ENCODE measurements at places on chromosomes 6 and 20. TPM values are rescaled to one million over a fixed set of nuclear protein-coding genes. Genes with fewer than 3 reads are reported as not detected.

- DNase-seq: no peak
- no peak overlapping the region for H3K4me3 ChIP-seq
- H3K27ac ChIP-seq: no peak overlapping the region
- no peaks in the 10 kb centered on the region for H3K36me3 ChIP-seq
- H3K4me1 ChIP-seq: no peaks in the 10 kb centered on the region
Observed at GRCh38 chr6:162307865-162308264, 419.7 kb downstream of the PRKN start.

- DNase-seq: no peak
- peaks cover 22% of the 10 kb centered on the region for H3K4me1 ChIP-seq
- H3K4me3 ChIP-seq: no peak overlapping the region
- peaks cover 15% of the 10 kb centered on the region for H3K27me3 ChIP-seq
- H3K27ac ChIP-seq: no peak overlapping the region
Observed at GRCh38 chr6:3359101-3359752, 97.6 kb downstream of the SLC22A23 start.

DNA sequence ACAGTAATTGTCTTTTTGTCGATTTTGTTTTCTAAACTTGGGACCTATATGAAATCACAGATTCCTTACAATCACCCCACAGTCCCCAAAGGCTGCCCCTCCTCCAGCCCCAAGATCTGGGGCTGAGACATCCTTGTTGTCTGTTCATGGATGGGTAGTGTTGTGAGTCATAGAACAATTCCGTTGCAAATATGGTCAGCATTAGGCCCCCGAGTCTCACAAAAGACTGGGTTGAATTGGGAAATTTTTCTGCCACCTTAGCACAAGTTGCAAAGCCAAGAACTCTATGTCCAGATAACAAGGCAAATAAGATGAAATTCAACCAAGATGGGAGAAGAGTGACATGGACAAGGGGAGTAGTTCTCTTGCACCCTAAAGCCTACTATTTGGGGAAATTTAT is 10.5 kb upstream of the TAB2 start:
- H3K27me3 ChIP-seq: no peaks in the 10 kb centered on the region
- H3K4me1 ChIP-seq: no peaks in the 10 kb centered on the region
- no peaks in the 10 kb centered on the region for H3K36me3 ChIP-seq
- no peak overlapping the region for H3K4me3 ChIP-seq

DNA sequence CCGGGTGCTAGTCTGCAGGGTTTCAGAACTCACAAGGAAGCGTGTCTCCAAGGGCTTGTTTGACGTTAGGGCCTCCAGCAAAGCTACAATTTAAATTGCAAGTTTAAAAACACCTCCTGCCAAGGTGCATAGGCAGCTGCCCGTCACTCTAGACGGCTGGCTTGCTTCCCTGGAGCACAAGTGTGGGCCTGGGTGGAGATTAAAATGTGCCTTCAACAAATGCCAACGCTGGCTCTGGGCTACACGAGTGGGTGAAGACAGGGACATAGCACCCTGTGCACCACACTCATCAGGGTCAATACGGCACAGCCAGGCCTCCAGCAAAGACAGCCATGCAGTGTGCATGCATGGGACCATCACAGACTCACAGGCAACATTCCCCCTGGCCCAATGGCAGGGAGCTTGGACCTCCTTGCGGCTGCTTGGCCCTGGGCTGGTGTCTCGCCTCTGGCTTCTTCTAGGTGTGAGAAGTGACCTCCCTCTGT is 48.4 kb upstream of the FRMD1 start:
- H3K27ac ChIP-seq: no peak overlapping the region
- H3K36me3 ChIP-seq: no peaks in the 10 kb centered on the region
- peaks cover 11% of the 10 kb centered on the region for H3K4me1 ChIP-seq
- H3K4me3 ChIP-seq: no peak overlapping the region

- no peaks in the 10 kb centered on the region for H3K27me3 ChIP-seq
- no peak overlapping the region for H3K4me3 ChIP-seq
- no peaks in the 10 kb centered on the region for H3K4me1 ChIP-seq
- no peak overlapping the region for H3K27ac ChIP-seq
- DNase-seq: no peak
Observed at GRCh38 chr6:336159-337114, 44.1 kb downstream of the DUSP22 start.

DNA sequence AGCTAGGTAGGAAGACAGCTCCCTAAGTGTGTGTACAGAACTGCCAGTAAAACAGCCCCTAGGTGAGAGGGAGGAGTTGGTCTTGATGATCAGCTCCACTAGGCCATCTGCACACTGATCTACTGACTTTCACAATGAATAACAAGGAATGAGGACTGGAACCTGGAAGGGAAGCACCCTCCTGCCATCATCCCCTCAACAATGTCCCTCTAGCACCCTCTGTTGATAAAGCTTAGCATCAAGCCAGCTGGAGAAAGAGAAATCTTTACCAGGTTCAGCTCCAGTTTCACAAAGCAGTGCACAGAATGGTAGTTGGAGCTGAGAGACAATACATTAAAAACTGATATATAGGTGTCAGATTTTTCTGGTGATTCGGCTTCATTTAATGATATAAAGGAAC is 57.2 kb upstream of the IRAK1BP1 start:
- no peak overlapping the region for H3K4me3 ChIP-seq
- no peaks in the 10 kb centered on the region for H3K4me1 ChIP-seq
- peak; percentile 70 for DNase-seq
- no peaks in the 10 kb centered on the region for H3K36me3 ChIP-seq

- no peak for DNase-seq
- H3K36me3 ChIP-seq: no peaks in the 10 kb centered on the region
- no peak overlapping the region for H3K27ac ChIP-seq
- no peaks in the 10 kb centered on the region for H3K27me3 ChIP-seq
- peaks cover 6% of the 10 kb centered on the region for H3K4me1 ChIP-seq
Observed at GRCh38 chr6:119241111-119241465, 108.5 kb downstream of the MAN1A1 start.

GRCh38 chr6:38391626-38392579 is 247.8 kb downstream of the BTBD9 start:
- no peak overlapping the region for H3K27ac ChIP-seq
- no peaks in the 10 kb centered on the region for H3K27me3 ChIP-seq
- peak overlapping the region; percentile 19 for H3K4me3 ChIP-seq
- H3K4me1 ChIP-seq: peaks cover 15% of the 10 kb centered on the region
- DNase-seq: peak; percentile 37

GRCh38 chr6:155970876-155971708 is 515.5 kb upstream of the NOX3 start:
- no peak for DNase-seq
- H3K27ac ChIP-seq: no peak overlapping the region
- H3K4me3 ChIP-seq: no peak overlapping the region
- H3K4me1 ChIP-seq: peaks cover 14% of the 10 kb centered on the region
- H3K36me3 ChIP-seq: no peaks in the 10 kb centered on the region

DNA sequence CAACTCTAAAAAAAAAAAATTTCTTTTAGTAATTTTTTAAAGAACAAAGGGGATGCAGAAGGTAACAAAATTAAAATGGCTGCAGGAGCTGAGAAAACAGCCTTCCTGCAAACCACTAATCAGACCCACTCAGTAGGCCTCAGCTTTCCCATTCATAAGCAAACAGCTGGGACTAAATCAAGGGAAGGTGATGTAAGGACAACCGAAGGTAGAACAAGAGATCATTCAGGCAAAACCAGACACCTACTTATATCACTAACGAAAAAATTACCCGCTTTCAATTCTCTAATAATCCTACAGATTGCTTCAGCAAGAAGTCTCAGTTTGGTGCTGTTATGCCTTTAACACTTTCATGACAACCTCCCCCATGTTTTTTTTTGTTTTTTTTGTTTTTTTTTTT is 124.0 kb downstream of the ZMYND8 start:
- peaks cover 4% of the 10 kb centered on the region for H3K4me1 ChIP-seq
- H3K27me3 ChIP-seq: no peaks in the 10 kb centered on the region
- no peak for DNase-seq
- H3K4me3 ChIP-seq: no peak overlapping the region
- peaks cover 9% of the 10 kb centered on the region for H3K36me3 ChIP-seq

- no peak overlapping the region for H3K4me3 ChIP-seq
- no peaks in the 10 kb centered on the region for H3K27me3 ChIP-seq
- H3K36me3 ChIP-seq: no peaks in the 10 kb centered on the region
- no peak for DNase-seq
- no peaks in the 10 kb centered on the region for H3K4me1 ChIP-seq
Observed at GRCh38 chr6:53446151-53446550, 97.4 kb upstream of the ELOVL5 start.

DNA sequence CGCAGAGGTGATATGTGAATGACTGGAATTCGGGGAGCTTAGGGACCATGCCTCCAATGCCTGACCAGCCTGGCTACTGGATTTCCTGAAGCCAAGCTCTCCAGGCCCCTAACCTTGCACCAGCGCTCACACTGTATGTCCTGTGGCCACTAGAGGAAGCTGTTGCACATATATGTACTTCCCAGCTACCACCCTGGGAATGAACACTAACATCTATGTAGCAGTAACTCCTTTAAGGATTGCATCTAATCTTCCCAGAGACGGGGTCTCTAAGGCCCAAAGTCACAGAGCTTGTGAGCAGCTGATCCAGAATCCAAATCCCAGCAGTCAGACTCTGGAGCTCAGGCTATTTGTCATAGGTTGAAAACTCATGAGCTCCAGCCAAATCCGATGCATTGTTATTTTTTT is 20.4 kb upstream of the BPIFB1 start:
- no peak overlapping the region for H3K4me3 ChIP-seq
- no peaks in the 10 kb centered on the region for H3K4me1 ChIP-seq
- no peak overlapping the region for H3K27ac ChIP-seq
- H3K27me3 ChIP-seq: no peaks in the 10 kb centered on the region
- peak; percentile 86 for DNase-seq

GRCh38 chr6:100775667-100776066 is 105.5 kb downstream of the ASCC3 start:
- no peak for DNase-seq
- H3K4me1 ChIP-seq: no peaks in the 10 kb centered on the region
- no peaks in the 10 kb centered on the region for H3K36me3 ChIP-seq
- no peak overlapping the region for H3K27ac ChIP-seq

DNA sequence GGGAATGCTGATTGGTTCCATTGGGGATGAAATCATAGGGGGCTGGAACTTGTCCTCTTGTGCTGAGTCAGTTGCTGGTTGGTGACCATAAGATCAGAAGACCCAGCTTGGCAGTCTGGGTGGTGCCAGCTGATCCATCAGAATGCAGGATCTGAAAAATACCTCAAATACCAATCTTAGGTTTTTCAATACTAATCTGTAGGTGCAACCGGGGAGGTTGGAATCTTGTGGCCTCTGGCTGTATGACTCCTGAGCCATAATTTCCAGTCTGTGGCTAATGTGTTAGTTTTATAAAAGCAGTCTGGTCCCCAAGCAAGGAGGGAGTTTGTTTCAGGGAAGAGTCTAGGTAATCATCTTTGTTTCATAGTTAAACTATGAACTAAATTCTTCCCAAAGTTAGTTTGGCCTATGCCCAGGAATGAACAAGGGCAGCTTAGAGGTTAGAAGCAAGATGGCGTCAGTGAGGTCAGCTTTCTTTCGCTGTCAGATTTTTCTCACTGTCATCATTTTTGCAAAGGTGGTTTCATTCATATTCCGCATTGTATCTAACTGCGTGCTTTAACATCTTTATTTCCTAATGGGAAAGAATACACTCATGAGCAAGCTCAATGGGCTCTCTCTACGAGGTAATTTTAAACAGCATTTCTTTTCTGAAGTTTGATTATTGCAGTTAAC is 2.0 kb downstream of the ARMH2 start:
- H3K27me3 ChIP-seq: no peaks in the 10 kb centered on the region
- no peak overlapping the region for H3K27ac ChIP-seq

DNA sequence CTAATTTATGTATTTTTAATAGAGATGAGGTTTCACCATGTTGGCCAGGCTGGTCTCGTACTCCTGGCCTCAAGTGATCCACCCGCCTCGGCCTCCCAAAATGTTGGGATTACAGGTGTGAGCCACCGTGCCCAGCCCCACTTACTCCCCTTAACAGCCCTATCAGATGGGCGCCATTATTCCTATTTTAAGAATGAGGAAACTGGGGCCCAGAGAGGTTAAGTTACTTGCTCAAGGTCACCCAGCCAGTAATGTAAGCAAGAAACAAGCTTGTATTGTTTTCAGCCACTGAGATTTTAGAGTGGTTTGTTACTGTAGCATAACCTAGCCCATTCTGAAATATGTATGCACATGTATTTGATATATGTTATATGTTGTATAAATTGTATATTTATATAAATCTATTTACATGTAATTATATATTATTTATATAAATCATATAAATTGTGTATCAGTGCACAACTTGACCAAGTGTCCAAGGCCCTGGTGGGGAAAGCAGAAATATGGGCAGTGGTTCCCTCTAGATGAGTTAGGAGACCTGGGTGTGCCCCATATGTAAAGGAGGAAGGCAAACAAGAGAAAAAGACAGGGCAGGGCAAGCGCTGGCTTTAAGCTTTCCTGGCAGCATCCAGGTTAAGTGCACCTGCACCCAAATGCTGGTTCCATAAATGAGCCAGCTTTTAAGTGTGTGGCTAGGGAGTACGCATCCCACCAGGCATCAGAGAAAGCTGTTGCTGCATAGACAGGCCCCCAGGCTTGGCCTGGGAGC is 1.2 kb upstream of the GUCA1A start:
- H3K27ac ChIP-seq: no peak overlapping the region
- no peaks in the 10 kb centered on the region for H3K36me3 ChIP-seq
- no peaks in the 10 kb centered on the region for H3K27me3 ChIP-seq
- no peak for DNase-seq
- no peak overlapping the region for H3K4me3 ChIP-seq

DNA sequence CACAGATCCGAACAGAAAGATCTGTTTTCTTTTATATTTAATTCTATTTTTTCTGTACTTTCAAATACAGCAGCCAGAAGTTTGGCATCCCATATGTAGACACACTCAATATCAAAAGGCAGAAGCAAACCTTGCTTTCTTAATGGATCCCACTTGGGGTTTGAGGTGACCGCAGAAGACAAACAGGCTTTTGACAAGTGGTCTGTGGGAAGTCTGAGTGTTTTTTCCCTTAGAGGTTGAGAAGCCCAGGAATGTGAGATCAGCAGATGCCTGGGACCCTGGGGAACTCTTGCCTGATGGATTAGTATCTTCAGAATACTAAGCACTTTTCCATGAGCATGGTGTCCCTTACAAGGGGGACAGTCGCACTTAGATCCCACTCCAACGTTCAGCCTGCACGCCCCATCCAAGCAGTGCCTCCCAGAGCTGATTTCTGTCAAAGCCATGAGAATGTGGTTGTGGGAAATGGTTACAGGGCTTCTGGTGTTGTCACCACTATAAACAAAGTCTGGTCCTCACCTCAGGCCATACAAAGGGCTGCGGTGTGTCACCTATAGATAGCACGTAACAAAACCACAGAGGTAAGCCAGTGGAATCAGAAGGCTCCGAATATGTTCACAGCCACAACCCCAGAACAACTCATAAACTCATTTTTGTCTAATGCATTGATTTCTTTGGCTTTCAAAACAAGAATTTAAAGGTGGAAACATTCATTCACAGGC is 12.7 kb downstream of the IL17F start:
- no peak overlapping the region for H3K4me3 ChIP-seq
- H3K27me3 ChIP-seq: no peaks in the 10 kb centered on the region
- H3K27ac ChIP-seq: no peak overlapping the region
- H3K36me3 ChIP-seq: no peaks in the 10 kb centered on the region
- no peaks in the 10 kb centered on the region for H3K4me1 ChIP-seq

GRCh38 chr6:98454809-98455322 is 379.5 kb upstream of the POU3F2 start:
- no peaks in the 10 kb centered on the region for H3K36me3 ChIP-seq
- no peak for DNase-seq
- no peak overlapping the region for H3K4me3 ChIP-seq

Gene PXMP4
- 6.1 TPM for total RNA-seq

Gene DNAH8
- 0.09 TPM for total RNA-seq

Gene SMIM29
- total RNA-seq: 8.9 TPM

Gene FAM217A
- not detected for total RNA-seq

Gene HTR1B
- total RNA-seq: not detected

Gene CALHM4
- not detected for total RNA-seq

Gene RSPO3
- total RNA-seq: 0.81 TPM

Gene OOEP
- total RNA-seq: not detected

Gene NRSN1
- 0.19 TPM for total RNA-seq

Gene ZSCAN16
- total RNA-seq: 8.4 TPM

Gene UNC5CL
- 5.0 TPM for total RNA-seq

Gene SLPI
- total RNA-seq: not detected

Gene SMLR1
- total RNA-seq: not detected
